Activated CD4-positive, alpha-beta T cell treated with anti-CD3 and anti-CD28 coated beads for 1 hour (primary cell): ENCODE measurements at places on chromosomes 12 and 14.
A peak's percentile ranks its signal among the peaks of the same experiment; 100 is the strongest.

DNA sequence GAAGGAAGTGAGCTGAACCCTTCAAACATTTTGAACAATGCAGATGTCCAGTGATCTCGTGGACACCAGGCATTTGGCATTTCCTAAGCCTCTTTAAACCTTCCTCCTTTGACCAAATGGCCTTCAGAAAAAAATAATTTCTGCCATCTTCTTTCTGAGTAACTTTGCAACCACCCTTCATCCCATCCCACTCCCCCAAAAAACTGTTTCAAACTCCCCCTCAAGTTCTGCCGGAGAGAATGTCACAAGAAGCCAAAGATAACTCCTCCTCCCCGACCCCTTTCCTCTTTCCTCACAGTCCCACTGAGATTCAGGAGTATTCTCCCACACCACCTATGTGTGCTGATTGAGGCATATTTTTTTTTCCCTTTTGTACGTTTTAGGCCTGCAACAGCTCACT is 1.7 kb downstream of the KSR2 start:
- no peak for DNase-seq

GRCh38 chr14:38255408-38255672 is 553 bp downstream of the CLEC14A start:
- DNase-seq: no peak

DNA sequence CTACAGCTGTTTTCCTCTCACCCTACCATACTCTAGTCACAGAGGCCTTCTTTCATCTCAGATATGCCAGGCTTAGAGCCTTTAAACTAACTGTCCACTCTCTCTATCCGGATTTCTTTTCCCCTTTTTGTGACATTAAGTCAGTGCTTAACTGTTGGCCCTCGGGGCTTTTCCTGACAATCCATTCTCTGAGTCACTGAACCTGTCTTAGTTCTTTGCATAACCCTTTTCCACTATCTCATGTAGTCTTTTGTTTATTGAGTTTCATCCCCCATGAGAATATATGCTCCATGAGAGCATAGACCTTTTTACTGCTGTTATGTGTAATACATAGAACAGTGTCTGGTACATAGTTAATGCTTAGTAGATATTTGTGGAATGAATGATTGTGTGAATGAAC is 68.7 kb downstream of the PLEKHA5 start:
- DNase-seq: no peak

GRCh38 chr12:132723015-132723763 is 12.5 kb downstream of the PGAM5 start:
- no peak for DNase-seq

GRCh38 chr14:95507174-95507573 is 9.3 kb downstream of the SYNE3 start:
- no peak for DNase-seq

GRCh38 chr12:48441069-48441468 is 31.3 kb upstream of the ANP32D start:
- DNase-seq: no peak

DNA sequence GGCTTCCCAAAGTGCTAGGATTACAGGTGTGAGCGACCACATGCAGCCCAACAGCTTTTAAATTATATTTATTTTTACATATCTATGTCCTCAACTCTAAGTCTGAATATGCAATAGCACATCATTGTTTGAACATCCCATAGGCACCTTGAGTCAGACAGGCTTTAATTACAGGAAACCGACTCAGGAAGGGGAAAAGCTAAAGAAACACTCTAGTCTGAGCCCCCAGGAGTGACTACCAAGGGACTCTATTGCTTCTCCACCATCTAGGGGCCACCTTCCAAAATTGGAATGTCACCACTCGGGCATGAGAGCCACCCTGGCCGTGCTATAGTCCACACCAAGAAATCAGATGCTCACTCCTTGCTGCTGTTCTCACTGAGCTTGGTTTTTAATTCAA is 14.0 kb upstream of the MFAP5 start:
- DNase-seq: no peak

- no peak for DNase-seq
Observed at GRCh38 chr12:88325076-88325815, 183.1 kb downstream of the TMTC3 start.

- DNase-seq: no peak
Observed at GRCh38 chr12:8917751-8918150, 3.4 kb downstream of the PHC1 start.

DNA sequence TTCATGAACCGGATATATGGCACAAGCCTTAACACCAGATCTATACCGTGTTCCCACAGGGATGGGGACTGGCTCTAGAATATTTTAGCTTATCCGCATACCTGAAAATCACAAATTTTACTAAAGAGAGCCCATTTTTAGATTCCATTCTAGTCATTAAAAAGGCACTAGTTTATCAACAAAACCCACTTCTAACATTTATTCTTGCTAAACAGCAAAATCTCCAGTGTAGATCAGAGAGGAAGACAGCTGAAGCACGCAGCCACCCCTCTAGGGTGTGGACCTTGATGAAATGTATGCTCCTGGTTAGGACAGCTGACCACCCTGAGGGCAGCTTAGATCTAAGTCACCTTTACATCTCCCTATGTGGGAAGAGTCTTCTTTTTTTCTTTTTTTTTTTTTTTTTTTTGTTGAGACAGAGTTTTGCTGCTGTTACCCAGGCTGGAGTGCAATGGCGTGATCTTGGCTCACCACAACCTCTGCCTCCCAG is 62.4 kb downstream of the EID3 start:
- no peak for DNase-seq

GRCh38 chr12:49662998-49663843 is 39.9 kb downstream of the PRPF40B start:
- DNase-seq: peak; percentile 59

DNA sequence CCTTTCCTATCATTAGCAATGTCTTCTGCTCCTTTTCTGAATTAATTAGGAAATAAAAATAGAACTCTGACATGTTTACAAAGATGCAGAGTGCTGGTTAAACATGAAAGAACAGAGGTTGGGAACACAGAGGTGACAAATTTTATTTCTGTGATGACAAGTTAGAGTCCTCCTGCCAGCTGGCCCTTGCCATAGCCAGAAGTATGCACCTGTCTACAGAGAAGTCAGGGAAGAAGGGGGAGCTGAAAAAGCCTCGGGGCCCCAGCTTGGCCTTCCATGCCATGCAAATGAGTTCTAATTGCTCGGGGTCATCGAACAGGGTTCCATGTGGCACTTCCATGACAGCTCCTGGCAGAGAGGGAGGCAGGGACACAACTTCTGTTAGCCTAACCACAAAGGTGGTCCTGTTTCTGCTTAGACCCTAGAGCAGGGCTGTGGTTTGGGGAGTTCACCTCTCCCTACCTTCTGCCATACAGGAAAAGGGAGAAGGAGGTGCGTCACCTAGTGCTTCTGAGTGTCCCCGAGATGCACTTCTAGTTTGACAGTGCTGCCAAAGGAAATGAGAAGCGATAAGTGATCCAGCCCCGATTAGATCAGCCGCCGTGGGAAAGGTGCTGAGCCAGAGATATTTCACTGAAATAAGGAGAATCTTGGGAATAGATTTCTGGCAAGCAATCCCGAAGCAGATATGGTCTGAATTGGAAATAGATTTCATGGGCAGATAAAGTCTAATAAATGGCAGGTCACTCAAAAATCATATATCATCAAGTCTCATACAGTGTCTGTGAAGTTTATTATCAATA is 155.8 kb upstream of the FOXN3 start:
- no peak for DNase-seq

DNA sequence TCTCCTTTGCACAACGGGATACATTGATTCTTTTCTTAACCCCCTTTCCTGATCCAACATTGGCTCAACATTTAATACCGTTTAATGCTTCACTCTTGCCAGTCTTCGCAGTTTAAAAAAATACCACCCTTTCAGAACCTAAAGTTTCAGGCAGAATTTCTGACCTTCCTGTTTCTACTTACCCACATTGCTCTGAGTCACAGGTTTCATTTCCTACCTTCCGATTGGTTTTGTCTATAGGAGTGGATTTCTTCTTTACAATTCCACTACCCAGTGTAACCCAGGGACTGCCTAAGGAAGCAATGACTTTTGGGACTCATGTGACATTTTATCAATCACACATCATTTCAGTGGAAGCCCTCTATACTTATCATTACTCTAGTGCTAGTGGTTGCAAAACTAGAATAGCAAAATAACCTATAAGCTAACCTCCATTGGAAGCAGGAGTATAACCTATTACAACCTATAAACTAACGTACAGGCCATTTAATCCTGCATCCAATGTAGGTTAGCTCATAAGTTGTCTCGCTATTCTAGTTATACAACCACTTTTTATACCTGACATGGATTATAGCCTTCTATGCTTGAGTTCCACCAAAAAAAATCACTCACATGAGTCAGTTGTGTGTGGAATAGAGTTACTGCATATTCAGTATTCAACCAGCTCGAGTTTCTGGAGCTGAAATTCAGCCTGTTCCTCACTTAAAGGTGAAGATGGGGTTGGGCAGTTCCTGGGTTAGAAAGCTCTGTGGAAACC is 64.9 kb upstream of the KITLG start:
- no peak for DNase-seq

- no peak for DNase-seq
Observed at GRCh38 chr14:79573486-79573885, 637.8 kb downstream of the DIO2 start.

DNA sequence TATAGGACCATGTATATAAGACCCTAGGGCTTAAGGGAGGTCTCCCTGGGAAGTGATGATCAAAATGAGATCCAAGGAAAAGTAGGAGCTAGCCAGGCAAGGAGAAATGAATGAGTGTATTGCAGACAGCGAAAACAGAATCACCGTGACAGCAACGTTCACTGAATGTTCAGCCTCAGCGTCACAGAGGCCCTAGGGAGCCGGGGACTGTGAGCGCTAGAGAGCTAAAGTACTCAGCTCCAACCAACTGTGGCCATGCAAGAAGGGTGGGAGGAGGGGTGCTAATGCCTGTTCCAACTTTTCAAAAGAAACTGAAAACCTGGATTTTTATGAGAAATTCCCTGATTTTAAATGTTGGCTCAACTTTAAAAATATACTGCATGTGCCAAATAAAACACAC is 105.5 kb upstream of the CCND2 start:
- DNase-seq: no peak

DNA sequence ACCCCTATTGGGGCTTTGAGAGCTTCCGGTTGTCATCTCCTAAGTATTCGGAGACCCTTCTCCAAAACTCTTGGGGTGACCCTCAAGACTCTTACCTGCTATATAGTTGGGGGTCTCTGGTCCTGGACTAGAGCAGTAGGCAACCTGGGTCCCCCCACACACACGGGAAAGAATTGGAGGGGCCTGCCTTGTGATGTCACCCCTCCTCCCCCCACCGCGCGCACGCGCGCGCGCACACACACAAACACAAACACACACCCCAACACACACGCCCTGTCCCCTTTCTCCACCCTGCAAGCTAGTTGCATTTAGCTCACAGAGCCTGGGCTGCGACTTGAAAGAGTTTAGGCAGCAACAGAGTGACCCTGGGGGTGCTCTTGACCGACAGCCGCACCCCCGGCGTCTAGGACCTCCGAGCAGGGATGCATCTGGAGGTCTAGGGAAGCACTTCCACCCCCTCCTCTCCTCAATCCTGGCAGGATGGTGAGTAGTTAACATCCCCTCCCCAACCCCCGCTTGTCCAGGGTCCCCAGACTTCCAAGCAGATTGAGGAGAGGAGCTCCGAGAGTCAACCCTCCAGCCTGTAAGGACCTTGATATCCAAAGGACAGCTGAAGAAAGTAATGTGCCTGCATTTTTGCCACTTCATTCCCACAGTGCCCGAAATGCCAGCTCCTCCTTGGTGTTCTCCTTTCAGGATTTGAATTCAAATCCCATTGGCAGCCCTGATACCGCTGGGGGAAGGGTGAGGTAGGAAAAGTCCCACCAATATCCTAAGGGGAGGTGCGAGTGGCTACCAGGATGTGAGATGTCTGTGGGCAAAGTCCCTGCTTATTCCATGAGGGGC is 1.4 kb upstream of the DNAJC14 start:
- peak; percentile 38 for DNase-seq

GRCh38 chr12:92485351-92486348 is 217.1 kb upstream of the PLEKHG7 start:
- DNase-seq: no peak

DNA sequence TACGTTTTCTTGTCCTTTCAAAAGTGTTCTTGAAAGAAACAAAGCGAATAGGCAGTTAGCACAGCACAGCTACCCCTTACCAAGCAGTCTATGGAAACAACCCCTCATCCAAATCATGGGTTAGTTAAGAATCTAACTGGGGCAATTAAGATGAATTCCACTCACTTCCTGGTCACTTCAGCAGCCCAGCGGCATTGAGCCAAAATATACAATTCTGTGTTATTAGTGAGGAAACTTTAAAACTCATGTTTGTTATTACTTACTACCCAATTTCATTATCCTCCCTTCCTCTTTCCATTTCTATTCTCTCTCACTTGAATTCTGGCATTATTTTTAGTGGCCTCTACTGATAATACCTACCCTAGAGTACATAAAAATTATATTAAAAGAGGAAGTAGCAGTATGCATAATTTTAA is 121.4 kb downstream of the PPHLN1 start:
- DNase-seq: no peak

GRCh38 chr12:42982828-42983227 is 393.3 kb upstream of the PRICKLE1 start:
- no peak for DNase-seq

- no peak for DNase-seq
Observed at GRCh38 chr12:78726854-78727253, 137.7 kb upstream of the SYT1 start.

DNA sequence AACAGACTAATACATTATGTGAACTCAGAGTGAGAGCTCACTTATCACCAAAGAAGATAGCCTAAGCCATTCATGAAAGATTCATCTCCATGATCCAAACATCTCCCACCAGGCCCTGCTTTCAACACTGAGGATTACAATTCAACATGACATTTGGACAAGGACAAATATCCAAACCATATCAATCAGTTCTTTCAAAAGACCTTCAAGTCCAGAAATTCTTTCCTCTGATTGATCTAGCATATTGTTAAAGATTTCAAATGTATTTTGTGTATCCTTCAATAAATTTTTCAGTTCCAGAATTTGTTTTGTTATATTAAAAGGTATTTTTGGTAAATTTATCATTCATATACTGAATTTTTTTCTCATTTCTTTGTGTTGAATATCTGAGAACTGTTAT is 1055.8 kb downstream of the SLC6A15 start:
- DNase-seq: no peak

DNA sequence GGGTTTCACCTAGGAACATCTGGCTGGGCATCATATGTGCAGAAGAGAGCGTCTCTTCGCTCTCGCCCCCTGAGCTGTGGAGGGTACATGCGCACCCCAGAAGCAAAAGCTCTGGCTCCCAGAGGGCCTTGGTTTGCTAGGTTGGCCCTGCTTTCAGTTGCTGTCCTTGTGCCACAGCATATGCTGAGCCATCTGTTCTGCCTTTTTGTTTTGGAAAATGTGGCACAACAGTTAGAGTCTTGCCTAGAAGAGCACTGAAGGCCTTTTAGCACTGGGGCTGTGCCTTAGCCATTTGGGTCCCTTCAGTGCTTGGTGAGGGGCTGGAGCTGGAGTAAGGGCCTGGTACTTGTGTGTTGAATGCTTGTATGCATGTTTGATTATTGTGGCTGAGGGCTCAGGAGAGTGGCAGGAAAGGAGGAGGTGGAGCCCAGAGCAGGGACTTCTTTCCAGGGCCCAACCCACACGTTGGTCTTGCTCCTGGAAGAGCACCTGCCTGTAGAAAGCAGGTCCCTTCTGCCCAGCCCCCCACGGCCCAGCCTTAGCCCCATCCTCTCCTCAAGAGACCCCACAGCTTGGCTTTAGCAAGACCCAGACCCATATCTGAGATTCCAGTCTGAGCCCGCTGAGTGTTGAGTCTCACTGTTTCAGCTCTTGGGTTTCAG is 113.7 kb downstream of the SLC25A47 start:
- no peak for DNase-seq
